ENCODE measurements at places on chromosomes 1 and 21.

DNA sequence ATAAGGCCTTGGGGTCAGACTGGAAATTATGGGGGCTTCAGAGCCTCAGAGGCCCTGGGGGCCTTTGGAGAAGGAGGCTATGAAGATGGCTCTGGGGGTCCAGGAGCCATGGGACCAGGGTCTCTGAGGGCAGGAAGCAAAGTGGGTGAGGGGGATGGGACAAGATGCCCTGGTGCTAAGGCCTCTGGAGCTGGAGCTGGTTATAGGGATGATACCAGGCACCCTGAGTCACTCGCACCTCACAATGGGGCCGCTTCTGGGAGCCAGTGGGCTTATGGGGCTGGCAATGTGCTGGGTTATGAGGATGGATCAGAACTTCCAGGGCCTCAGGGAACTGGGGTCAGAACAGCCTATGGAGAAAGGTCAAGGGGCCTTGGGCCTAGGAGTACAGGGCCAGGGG, 17.6 kb downstream of the IGFN1 start:
- DNase-seq, result no peak

DNA sequence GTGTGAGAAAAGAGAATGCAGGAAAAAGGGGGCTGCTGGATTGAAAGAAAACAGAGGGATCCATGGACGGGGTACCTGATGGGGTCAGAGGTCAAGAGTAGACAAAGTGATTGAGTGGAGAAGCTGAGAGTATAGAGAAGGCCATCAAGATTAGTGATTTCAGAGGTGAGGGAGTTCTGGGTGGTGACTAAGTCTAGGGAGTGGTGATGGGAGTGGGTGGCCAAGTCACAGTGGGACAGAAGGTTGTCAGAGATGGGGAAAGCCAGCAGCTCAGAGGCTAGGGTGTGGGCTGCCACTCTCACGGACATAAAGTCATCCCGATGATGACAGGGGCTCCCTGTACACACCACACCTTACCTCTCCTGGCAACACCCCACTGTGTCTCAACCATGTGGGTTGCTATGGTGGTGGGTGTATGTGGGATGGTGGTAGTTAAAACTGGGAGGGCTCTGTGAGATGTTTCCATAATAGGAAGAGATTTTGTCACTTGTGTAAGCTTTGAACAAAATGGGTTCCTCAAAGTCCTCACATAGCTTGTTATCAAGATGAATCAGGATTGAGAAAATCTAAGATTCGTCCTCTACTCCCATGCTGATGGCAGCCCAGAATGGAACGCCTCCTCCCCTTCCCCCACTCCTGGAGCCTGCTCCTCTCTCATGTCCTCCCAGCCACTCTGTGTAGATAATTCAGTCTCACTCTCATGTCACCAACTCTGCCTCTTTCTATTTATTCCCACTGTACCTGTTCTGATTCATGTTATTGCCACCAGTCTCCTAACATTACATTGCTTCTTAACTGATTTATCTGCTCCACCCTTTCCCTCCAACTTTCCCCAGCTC, 20.3 kb upstream of the CSF1 start:
- no peak for DNase-seq

DNA sequence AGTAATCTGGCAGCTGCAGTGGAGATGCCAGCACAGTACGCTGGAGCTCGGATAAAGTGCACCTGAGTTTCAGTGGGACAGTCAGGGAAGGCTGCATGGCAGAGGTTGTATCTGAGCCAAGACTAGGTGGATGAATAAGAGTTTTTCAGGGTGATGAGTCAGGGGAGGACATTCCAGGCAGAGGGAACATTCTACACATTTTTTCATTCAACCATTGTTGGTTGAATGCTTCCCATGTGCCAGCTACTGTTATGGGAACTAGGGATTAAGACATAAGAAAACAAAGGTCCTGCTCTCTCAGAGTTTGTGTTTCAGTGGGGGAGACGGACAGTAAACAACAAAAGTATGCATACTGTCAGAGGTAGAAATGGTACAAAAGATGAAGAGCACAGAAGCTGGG, 5.2 kb downstream of the LEPR start:
- no peak for DNase-seq

DNA sequence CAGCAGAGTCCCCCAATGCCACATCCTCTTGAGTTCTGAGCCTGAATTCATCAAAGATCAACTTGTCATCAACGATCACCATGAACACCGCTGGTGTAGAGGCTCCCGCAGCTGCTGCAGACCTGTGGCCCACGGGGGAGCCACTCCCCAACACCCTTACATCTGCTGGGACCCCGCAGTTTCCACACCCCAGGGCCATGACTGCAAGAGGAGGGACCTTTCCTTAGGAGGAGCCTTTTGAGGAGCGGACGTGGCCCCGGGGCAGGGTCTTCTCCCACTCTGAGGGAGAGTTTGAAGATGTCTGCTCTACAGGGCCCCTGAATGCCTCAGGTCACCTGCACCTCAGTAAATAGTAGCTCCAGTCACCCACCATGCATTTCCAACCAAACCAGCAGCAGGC, 2.7 kb downstream of the PRDM15 start:
- no peak for DNase-seq

DNA sequence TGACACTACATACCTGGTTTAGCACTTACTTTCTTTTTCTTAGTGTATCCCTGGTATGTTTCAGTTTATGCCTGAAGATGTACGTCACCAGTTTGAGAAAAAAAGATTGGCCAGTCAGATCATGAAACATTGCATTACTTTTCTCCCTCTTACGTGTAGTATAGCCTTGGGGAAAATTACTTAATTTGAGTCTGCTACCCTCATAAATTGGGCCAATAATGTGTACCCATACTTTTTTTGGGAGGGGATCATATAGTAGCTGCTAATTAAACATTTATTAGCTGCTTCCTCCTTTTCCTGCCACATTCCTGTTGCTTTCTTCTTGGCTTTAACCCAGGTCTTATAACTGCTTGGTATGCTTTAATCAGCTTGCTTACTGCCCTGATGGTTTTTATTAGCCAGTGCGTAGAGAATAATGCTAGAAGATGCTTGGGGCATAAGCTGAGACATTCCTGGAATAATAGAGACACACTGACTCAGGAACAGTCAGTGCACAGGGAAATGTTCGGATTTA, 32.1 kb downstream of the RABGAP1L start:
- no peak for DNase-seq

DNA sequence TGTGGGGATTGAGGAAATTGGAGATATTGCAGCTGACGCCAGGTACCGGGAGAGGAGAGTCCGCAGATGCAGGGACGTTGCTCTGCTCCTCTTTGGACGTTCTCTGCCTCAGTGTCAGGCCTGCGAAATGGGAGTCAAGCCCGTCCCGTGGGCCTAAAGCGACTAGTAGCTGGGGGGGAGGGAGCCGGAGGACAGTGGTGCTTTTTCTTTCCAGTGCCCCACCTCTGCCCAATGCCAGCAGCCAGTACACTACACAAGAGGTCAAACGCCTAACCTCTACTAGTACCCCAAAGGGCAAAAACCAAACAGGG, 413.6 kb upstream of the ESRRG start:
- no peak for DNase-seq

Measured in coronary artery (tissue), 2 donors.